ENCODE measurements at places on chromosomes 7 and 10.

- no peak for DNase-seq
Measured at GRCh38 chr10:124472071-124472470, 10.4 kb downstream of the LHPP start.

DNA sequence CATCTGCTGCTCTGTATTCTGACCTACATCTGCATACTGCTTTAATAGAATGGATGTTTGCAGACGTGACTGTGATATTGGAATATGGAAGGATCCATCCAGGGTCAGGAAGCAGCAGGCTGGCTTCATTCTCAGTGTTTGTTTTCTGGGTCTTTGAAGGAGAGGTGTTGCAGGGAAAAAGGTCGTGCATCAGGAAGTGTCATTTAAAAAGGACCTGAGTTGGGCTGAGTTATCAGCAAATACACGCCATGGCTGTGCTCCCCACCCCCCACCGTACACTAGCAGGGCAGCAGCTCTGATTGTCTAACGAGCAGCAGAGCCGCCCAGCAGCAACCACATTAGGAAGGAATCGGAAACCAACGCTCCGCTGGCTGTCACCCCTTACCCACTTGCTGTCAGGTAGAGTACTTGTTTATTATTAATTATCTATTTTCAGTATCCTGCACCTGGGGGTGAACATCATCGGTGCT lies 63.1 kb upstream of the STEAP1B start:
- peak; percentile 40 for DNase-seq

GRCh38 chr7:109898-110556 lies 82.3 kb upstream of the FAM20C start:
- DNase-seq, result no peak

DNA sequence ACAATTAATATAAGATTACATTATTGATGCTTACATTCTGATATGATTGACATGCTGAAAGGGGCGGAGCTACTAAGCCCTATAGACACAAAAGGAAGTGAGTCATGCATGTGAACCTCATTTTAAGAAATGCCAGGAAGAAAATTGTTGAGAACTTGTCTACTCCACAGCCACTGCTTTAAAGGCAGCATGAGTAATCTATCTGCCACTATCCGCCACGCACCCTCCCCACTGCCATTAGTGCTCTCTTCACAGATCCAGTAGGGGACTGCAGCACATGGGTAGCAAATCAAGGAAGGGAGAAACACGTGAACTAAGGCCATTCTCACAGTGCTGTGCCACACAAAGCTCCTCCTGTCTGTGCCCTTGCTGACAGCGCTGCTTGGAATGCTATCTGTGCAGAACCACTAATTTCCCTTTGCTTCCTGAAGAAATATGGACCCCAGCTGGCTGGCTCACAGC lies 524.8 kb downstream of the GRM8 start:
- peak; percentile 62 for DNase-seq

DNA sequence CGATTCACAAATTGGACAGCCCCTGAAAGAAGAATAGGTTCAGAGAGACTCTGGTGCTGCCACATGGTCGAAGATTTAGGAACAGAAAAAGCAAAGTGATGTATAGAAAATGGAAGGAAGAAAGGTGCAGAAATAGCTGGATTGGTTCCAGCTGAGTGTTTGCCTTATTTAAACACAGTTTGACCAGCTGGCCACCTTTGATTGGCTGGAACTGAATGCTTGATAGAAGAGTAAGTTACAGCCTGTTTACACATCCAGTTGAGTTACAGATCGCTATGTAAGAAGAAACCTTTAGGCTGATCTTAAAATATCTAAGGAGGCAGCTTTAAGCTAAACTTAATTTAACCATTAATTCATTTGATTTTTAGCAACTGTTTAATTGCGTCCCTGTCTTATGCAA lies 40.3 kb upstream of the KAT6B start:
- no peak for DNase-seq

GRCh38 chr10:16612981-16613355 lies 91.3 kb upstream of the C1QL3 start:
- no peak for DNase-seq

DNA sequence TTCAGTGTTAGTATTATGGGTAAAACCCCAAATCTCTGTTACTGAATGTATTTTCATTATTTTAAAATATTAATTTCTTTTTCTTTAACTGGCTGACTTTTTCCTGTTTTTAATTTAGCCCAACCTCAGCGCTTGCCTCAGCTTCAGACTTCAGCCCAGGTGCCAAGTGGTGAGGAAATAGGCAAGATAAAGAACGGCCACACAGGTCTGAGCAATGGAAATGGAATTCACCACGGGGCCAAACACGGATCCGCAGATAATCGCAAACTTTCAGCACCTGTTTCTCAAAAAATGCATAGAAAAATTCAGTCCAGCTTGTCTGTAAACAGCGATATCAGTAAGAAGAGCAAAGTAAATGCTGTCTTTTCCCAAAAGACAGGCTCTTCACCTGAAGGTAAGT lies 57.5 kb downstream of the MDFIC start:
- DNase-seq, result no peak

- peak; percentile 88 for DNase-seq
Measured at GRCh38 chr7:121505021-121505420, 108.9 kb upstream of the FAM3C start.

DNA sequence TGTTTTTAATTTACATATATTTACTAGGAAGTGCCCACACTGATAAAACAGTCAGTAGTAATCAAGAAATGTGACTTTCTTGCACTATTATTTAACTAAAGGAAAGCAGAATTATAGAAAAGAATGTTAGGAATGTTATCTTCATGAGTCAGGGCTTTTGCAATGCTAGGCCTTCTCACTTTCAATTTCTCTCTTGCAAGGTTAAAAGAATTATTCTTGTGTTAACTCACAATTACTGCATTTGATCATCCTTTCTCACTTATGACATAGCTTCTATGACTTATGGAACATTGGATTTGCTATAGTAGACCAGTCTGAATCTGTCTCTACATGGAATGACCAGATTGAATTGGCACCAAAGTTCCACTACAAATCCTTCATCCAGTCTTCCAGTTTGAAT lies 192.4 kb downstream of the SDK1 start:
- DNase-seq, result peak; percentile 54

DNA sequence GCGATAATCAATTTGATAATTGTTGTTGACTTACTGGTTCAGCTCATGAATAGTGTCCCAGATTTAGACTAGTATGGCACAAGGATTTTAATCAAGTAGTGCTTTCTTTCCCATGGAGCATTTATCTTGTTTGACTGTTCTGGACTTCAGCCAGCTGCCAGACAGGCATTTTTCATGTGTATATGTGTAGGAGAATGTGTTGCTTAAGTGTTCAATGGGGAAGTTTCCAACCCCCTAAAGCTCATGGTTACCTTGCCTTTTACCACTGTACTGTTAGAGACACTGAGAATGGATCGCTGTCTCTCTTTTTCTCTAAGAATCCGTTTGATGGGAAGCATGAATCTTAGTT lies 103.9 kb downstream of the LRRC4 start:
- DNase-seq, result peak; percentile 62

GRCh38 chr10:101038484-101038883 lies 7.5 kb downstream of the SFXN3 start:
- no peak for DNase-seq

- no peak for DNase-seq
Measured at GRCh38 chr10:91012502-91012901, 91.6 kb upstream of the ANKRD1 start.

DNA sequence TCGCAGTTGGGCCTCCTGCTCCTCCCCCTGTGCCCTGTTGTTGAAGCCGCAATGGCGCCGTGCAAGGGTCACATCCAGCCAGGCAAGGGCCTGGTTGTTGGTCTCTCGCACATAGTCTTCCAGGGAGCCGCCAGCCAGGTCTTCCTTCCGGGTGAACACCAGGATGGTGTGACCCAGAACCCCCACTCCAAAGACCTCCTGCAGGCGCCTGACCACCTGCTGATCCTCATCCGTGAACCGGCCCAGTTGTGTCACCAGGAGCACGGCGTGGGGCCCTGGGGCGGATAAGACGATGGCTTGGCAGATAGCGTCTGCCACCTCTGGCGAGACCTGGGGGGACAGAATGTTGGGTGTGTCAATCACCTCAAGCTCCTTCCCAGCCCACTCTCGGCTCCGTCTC lies 4.2 kb downstream of the GIMAP6 start:
- no peak for DNase-seq

GRCh38 chr10:867807-868206 lies 63.7 kb downstream of the LARP4B start:
- no peak for DNase-seq

DNA sequence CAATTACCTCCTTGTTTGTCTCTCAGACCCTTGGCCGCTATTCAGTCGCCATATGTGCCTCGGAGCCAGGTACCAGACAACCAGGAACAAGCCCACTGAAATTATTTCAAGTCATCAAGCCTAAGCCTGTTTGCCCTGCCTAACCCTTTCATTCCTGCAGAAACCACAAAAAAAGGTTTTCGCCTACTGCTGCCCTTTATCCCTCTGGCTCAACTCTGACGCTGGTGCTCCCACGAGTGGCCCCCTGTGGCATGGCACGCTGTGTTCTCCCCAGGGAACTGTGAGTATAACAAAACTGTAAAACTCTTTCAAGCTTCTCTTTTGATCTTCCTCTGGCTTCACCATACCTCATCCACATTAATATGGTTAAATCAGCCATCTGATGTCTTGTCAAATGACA lies 215.7 kb upstream of the CDC14C start:
- DNase-seq, result no peak

- DNase-seq, result no peak
Measured at GRCh38 chr7:106982415-106982814, 62.1 kb upstream of the PRKAR2B start.

DNA sequence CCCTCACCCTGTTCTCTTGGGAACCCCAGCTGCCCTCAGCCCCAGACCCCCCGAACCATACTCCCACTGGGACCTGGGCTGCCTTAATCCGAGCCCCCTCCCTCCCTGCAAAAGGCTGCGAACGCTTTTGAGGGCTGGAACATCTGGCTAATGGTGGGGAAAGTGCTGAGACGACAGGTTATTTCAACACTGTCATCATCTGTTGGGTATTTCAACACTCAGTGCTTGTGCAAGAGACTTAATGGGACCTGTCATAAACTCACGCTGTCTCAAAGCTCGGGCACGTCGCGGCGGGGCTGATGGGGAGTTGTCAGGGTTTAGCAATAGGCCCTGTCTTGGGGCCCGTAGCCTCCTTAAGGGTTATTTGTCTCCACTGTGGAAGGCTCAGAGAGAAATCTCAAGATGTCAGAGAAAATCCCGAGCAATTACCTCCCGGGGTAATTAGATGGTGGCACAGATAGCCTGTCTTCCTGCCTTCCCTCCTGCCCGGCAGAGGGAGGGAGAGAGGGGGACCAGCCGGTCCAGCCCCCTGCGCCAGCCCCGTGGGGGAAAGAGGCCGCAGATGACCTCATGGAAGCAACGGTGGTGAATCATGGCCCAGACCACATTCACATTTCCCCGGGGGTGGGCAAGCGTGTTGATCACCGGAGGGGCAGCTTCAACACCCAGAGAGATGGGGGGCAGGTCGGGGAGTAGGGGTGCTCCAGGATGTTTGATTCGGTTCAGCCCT lies 88.7 kb upstream of the MYL10 start:
- peak; percentile 97 for DNase-seq

GRCh38 chr10:132434405-132435005 lies 37.5 kb downstream of the PWWP2B start:
- DNase-seq, result no peak

DNA sequence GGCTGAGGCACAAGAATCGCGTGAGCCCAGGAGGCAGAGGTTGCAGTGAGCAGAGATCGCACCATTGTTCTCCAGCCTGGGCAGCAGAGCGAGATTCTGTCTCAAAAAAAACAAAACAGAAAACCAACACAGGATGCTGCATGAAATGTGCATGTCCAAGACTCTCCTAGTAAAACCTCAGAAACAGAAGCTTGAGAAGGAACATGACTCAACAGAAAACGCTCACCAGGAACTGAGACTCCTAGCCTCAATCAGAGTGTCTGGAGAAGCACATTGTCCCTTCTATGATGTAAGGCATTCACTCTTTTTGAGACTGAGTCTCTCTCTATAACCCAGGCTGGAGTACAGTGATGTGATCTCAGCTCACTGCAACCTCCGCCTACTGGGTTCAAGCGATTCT lies 168.3 kb downstream of the MYOF start:
- no peak for DNase-seq

DNA sequence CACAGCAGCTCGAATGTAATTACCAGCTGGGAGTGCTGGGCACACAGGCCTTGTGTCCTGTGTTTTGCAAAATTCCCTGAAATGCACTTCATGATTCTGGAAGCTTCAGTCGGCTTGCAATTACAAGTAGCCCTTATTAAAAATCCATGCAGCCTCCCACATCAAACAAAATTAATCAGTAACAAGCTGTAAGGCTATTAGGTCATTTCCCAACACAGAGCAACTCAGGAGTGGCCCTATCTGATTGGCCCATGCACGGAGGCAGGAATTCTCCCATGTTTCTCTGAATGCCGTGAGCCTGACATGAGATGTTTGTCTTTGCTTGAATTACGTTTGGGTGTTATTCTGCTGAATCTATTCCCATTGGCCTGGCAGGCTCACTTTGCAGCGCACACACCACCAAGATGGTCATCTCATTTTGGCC lies 36.9 kb downstream of the FOXL3 start:
- no peak for DNase-seq

DNA sequence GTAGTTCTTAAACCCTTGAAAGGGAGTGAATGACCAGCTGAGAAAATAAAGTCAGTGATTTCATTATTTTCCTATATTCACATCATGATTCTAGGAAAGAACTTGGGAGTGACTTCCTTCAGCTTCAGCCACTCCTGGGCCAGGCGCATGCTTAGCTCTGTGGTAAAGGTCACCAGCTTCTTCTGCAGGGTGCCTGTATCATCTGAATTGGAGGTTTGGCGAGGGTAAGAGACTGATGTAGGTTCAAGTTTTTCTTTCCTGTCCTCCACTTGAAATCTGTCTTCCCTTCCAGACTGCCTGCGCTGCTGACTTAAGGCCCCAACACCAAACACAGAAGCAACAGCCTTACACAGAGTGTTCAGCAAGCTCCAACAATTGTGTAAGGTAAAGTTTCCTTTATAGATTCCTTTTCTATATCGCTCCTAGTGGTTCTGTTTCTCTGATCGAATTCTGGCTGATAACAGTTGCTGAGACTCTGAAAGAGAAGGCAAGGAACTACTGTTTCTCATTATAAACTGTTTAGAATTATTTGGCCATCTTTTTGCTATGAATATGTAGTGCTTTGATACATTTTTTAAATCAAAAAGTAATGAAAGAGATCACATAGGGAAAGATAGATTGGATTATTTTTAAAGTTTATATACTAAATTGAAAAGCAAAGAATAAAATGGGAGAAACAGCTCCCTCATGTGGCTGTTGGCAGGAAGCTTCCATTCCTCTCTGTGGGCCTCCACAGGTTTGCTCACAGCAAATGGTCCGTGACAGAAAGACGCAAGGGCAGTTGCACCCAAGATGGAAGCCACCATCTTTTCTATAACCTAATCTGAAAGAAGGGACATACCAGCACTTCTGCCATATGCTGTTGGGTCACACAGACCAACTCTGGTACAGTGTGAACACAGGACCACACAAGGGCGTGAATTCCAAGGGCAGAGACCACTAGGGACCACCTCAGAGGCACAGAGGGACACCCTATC lies 14.0 kb downstream of the GATAD1 start:
- DNase-seq, result peak; percentile 51

DNA sequence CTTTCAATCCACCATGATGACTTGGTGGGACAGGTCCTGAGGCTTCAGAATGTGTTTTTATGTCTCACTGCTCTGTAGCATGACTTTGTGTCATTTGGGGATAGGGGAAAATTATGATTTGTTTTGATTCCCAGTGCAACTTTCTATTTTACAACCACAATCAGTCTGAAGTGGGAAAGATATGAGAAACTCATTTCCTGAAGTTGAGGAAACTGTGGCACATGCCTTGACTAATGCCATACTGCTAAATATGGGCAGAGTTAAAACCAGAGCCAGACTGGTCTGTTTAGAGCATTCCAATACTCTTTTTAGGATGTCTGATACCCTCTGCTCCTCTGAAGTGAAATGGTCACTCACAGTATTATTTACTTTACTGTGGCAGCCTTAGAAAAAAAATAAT lies 307.7 kb downstream of the ADRA2A start:
- peak; percentile 45 for DNase-seq

All from mesenchymal stem cell (in vitro differentiated cells and primary cell).